Foreskin melanocyte (primary cell): ENCODE measurements at places on chromosomes 11 and 22.
A peak's percentile ranks its signal among the peaks of the same experiment; 100 is the strongest.

DNA sequence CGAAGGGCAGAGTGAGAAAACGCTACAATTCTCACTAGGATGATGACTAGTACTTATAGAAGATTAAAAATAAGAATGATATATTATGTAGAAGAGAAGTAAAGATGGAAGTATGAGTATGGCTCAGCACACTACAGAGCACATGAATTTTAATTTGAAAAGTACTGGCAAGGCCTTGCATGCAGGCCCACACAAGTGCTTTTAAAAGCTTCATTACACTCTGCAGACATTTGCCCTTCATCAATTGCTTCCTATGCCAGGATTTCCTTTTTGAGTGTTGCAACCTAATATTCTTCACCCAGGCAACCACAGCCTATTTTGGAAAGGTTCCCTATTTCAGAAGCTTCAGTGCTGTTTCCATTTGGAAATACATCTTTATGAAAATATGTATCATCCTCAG is 81.1 kb downstream of the LARGE2 start:
- no peak for DNase-seq

GRCh38 chr11:41040474-41040873 is 419.0 kb downstream of the LRRC4C start:
- DNase-seq = no peak

- DNase-seq = no peak
Measured at GRCh38 chr11:129637983-129638776, 177.5 kb upstream of the TMEM45B start.

DNA sequence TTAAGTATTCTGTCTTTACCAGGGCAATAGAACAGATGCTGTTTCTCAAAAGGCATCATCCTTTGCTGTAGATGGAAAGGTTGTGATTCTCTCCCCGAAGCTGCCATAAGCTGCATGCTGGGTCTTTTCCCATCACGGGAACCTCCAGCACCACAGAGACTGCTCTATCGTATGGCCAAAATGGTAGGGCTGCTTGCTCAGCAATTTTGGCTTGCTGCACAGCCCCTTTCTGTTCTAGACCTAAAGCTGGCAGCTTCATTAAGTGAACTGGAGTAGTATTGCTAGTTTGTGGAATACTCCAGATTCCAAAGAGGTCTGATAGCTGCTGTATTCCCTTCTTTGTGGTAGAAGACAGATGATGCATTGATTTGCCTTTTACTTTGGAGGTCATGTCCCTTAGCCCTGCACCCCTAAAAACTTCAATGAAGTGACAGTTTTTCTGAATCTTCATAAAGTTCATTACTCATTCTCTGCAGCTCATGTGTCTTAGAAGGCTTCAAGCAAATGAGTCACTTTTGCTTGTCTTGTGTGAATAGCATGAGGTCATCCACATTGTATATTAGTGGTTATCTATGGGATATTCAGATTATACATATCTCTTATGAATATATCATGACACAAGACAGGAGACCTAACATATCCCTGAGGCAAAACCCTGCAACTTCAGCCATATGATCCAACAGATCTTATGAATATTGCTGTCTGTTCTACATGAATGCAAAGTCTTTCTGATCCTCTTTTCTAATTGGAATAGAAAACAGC is 245.3 kb downstream of the FAM76B start:
- DNase-seq = peak; percentile 94

GRCh38 chr11:109304159-109304558 is 117.8 kb upstream of the C11orf87 start:
- DNase-seq = peak; percentile 29

- DNase-seq = no peak
Measured at GRCh38 chr22:47275605-47276449, 513.4 kb downstream of the TBC1D22A start.

DNA sequence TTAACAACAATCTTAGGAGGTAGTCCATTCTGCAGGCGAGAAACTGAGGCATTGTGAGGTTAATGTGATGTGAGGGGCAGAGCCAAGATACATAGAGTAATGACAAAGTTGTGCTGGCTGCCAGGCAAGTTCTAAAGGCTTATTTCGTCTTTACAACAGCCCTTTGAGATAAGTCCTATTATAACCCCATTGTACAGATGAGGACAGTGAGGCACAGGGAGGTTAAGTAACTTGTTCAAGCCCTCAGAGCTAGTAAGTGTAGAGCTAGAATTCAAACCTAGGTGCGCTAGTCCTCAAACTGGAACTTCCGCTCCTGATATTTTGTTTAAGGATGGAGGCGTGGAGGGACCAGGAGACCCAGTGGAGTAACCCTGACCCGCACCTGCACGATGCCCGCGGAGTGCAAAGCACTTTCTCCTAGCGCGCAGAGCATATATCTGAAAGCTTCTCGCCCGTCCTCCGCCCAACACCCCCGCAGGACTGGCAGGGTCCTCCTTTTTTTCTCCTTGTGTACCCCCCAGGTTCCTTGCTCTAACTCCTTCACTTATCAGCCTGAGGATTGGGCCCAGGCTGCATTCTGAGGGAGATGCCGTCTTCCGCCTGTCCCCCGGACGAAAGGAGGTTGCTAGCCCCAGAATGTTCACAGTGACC is 4.9 kb upstream of the FLI1 start:
- no peak for DNase-seq

DNA sequence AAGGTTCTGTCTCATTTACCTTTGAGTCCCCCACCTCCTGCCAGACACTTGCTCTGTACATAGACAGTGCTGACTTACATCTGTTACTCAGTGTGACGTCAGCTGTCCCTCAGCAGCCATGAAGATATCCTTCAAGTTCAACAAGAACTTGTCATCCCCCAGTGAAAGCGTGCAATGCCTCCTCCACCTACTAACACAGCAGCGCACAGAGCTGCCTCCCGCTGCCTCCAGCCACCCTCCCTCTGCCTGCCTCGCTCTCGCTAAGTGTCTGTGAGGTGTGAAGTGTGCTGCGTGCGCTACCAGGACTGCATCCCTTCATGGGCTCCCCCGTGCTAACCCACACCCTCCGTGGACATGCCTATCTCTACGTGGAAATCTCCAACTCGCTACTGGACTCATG is 621.4 kb downstream of the BRD1 start:
- DNase-seq = no peak

- DNase-seq = no peak
Measured at GRCh38 chr11:27532652-27533325, 26.2 kb upstream of the LIN7C start.

- no peak for DNase-seq
Measured at GRCh38 chr22:24427500-24428164, at the start of gene ADORA2A. TSS of gene ADORA2A (plus strand) at chr22:24427599. CDS start at chr22:24433405, 5,806 bp downstream.

GRCh38 chr11:26675233-26675928 is 46.5 kb downstream of the SLC5A12 start:
- no peak for DNase-seq
